AG20443 (cell line): ENCODE measurements at places on chromosomes 3 and 15.

- DNase-seq = no peak
Observed at GRCh38 chr3:187750006-187750512, 4.8 kb upstream of the BCL6 start.

DNA sequence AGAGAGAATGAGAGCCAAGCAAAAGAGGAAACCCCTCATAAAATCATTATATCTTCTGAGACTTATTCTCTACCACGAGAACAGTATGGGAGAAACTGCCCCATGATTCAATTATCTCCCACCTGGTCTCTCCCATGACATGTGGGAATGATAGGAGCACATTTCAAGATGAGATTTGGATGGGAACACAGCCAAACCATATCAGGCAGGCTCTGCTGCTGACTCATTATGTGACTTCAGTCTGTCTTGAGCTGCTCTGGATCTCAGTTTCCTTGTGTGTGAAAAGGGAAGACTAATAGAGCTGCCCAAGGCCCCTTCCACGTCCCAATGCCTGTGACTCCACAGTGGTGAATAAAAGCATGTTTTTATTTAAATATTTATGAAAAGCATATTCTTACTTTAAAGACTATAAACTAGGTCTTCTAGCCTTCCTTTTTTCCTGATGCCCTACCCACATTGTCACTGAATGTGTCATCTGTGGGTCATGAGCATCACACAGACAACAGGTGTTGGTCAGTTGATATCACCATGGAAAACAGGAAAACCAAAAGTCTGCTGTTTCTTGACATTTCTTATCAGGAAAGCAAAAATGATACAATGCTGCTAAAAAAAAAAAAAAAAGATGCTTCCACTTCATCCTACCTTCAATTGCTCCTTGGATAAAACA is 96.0 kb upstream of the PPP2R3A start:
- no peak for DNase-seq

- DNase-seq = no peak
Observed at GRCh38 chr15:45948181-45948621, 313.4 kb downstream of the SQOR start.

- DNase-seq = peak; percentile 86
Observed at GRCh38 chr3:43872301-43872700, 181.6 kb downstream of the ABHD5 start.

- no peak for DNase-seq
Observed at GRCh38 chr3:160668454-160668853, 8.5 kb upstream of the ARL14 start.

DNA sequence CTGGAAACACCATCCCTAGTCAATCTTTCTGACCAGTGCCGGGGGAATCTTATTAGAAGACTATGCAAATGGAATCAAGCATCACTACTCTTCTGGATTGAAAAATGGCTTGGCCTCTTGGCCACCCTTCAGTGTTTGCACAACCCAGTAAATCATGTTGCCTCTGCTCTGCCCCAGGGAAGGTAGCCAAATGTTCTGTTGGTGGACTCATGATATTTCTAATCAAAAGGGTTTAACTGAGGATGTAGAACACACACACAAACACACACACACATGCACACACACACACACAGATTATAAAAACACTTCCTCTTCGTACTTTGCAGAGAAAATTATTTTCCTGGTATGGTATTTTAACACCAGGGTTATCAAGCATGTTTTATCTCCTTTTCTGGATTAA is 7.9 kb downstream of the RBP2 start:
- DNase-seq = no peak

GRCh38 chr15:45174069-45174468 is 13.7 kb downstream of the SHF start:
- no peak for DNase-seq

DNA sequence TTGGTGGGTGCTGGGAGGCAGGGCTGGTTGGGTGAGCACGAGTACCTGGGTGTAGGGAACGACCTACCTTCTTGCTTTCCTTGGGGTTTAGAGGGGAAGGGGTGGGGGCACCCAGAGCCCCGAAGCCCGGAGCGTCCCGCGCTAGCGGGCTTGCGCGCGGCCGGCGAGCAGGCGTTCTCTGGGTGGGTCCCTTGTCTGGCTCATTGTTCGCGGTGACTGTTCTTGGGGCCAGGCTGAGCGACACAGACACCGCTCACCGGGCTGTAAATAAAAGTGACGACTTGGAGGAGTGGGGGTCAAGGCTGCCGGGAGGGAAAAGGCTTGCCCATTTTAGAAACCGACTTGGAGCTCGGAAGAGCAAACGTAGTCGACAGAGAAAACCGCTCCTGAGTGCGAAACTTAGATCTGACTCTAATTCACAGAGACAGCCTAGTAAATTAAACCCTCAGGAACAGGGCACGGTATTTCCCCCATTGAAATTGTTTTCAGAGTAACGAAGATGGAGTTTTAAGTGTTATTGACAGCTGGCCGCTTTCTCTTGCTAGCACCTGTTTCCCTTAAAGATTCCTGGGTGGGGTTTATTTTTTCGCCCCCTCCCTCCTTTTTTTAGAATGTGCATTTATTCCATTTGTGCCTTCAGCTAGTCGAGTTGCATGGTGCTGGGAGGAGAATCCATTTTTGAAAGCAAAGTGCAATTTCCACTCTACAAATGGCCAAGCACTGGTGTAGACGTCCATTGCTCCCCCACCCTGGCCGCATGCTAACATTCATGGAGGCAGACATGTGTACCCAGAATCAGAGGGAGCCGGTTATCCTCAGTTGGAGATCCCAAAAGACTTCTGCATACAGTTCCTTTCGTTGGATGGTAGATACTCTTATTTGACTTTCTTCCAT is 532.1 kb upstream of the SEMA6D start:
- peak; percentile 25 for DNase-seq

GRCh38 chr3:127770671-127771355 is 51.5 kb downstream of the MGLL start:
- peak; percentile 51 for DNase-seq

GRCh38 chr3:8001307-8001706 is 500.3 kb upstream of the LMCD1 start:
- DNase-seq = no peak

DNA sequence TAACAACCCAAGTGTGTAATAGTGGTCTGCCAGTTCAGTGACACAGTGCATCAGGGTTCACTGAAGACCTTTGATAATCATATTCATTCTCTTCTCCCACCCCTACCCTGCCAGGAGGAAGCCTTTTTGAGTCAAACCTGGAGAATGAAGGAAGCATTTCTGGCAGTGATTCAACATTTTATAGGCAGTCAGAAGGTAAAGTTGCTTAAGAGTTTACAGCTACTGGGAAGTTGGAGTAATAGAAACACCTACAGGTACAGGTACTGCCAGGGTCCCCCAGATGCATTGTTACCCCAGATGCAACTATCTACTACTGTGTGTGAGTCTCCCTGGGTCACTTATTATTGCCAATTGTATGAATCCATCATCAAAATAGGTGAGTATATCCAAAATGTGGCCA is 146.9 kb upstream of the EIF1B start:
- DNase-seq = no peak

- DNase-seq = no peak
Observed at GRCh38 chr3:49411535-49411967, 225 bp downstream of the RHOA start.

GRCh38 chr3:71055257-71056001 is 528.1 kb downstream of the FOXP1 start:
- no peak for DNase-seq

GRCh38 chr15:82804575-82804949 is 1.3 kb downstream of the FSD2 start:
- no peak for DNase-seq

- DNase-seq = no peak
Observed at GRCh38 chr3:124764746-124765145, 34.5 kb downstream of the UMPS start.

DNA sequence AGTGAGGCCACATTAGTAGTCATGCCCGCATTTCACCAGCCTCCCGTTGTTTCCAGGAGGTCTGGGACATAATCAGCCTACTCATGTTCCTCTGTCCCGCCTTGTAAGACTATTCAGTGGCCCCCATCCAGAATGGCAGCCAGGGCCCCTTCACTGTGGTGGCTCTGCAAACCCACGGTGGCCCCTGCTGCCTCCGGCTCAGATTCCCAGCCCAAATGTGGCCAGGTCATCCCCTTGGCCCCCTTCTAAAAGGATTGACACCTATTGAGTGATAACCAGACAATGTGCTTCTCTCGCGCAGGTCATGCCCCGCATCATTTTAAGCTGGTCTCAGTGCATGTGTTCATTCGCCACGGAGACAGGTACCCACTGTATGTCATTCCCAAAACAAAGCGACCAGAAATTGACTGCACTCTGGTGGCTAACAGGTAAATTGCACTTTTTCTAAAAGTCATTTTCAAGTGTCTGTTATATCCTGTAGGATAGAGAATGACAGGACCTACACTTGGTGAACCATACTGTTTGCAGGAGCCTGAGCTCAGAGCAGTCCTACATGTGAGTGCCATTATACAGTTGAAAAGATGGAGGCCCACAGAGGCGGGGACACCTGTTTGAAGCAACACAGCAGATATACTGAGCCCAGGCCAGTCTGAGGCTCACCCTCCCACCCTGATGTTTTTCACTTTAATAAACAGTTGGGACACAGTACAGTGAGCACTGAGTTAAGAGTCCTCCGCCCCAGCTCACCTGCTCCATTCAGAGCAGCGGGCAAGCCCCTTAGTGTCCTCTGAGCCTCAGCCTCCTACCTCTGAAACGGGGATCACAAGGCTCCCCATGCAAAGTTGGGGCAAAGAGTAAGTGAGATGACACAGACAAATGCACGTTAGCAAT is 47.7 kb downstream of the PXYLP1 start:
- no peak for DNase-seq

GRCh38 chr3:176395240-176395639 is 802.0 kb downstream of the TBL1XR1 start:
- no peak for DNase-seq

GRCh38 chr3:115836944-115837343 is 213.6 kb downstream of the GAP43 start:
- peak; percentile 24 for DNase-seq

- no peak for DNase-seq
Observed at GRCh38 chr3:172625404-172625803, 85.5 kb downstream of the NCEH1 start.

DNA sequence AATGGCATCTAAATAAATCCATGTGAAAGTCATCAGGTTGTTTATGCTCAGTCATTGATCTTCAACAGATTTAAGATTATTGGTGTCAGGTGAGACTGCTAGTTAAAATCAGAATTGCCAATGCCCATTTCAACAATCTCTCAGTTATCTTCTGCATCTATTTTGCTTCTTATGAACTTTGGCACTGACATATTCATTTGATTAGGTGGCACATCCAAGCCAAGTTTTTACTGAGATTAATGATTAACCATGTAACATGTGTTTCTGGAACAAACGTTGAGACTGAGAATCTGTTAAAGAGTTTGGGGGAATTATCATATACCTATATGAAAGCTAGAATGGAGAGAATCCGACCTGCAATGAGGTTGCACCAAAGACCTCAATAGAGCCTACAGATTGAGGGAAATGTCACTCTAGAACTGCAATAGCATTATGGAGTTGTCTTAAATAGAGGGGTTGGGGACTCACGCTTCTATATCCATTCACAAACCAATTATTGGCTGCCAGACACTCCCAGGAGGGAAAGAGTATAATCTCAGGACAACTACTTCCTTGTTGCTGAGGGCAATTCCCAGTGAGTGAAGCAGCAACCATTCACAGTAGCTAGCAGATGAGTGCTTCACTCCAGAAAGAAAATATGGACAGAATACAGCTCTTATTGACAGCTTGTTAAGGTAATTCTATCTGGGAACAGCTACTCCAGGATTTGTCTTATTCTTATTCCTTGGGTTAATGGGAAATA is 891.3 kb downstream of the SQOR start:
- no peak for DNase-seq

GRCh38 chr15:28921919-28922706 is 36.3 kb downstream of the APBA2 start:
- no peak for DNase-seq

DNA sequence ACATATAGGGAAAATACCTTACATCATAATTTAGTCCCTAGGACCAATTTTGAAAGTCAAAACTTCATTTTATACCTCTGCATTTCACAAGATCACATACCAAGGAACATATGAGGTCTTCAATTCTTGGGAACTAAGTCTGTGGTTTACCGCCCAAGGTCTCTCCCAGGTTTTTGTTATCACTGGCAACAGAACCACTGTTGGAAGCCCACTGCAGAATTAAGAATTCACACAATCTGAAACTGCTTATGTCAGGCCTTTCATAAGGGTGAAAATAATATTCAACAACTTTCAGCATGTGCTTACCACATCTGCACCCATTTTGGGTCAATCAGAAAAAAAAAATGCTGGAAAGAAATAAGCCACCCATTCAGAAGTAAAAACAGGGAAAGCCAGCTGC is 107.2 kb upstream of the MME start:
- no peak for DNase-seq

GRCh38 chr3:10315771-10316344 is 5.1 kb downstream of the SEC13 start:
- no peak for DNase-seq

- no peak for DNase-seq
Observed at GRCh38 chr15:80710635-80711554, 15.8 kb downstream of the ABHD17C start.

DNA sequence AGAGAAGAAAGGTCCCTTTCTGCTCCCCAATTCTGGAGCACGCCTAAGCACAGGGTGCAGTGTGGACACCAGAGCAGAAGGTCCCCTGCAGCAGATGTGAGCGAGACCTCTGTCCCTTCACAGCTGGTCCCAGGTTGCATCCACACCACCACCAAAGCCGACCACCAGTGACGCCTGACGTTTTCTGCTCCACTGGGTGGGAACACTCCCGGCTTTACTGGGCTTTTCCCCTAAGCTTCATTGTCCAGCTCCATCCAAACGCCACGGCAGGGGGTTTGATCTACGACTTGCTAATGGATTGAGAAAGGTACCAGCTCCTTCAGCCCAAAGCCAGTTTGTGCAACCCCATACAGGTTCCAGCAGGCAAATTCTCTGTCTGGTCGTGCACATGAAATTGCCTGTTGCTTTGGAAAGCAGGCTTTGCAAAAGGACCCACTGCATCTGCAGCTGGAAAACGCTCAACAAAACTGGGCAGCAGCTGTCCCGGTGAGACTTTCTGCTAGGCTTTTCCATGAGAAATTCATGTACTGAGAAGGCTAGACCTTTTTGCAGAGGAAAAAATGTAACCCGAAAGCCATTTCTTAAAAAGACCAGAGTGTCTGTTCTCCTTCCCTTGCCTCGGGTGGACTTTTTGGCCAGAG is 31.1 kb downstream of the ADAMTS17 start:
- DNase-seq = no peak

- peak; percentile 89 for DNase-seq
Observed at GRCh38 chr3:184229394-184230080, at the start of gene VWA5B2. VWA5B2 (plus strand) TSS chr3:184229585; CDS start chr3:184230529, 944 bp downstream.

- DNase-seq = no peak
Observed at GRCh38 chr3:44117736-44118135, 124.0 kb upstream of the TOPAZ1 start.

GRCh38 chr3:90010341-90010740 is 902.9 kb downstream of the EPHA3 start:
- DNase-seq = no peak

GRCh38 chr15:99312228-99312627 is 60.9 kb downstream of the LRRC28 start:
- DNase-seq = no peak

- DNase-seq = peak; percentile 11
Observed at GRCh38 chr15:67520321-67521028, 456 bp upstream of the C15orf61 start.

- no peak for DNase-seq
Observed at GRCh38 chr15:58415636-58416035, 16.2 kb upstream of the LIPC start.

- DNase-seq = no peak
Observed at GRCh38 chr3:120791010-120791409, 48.5 kb downstream of the GTF2E1 start.
